ENCODE measurements at places on chromosomes 16 and 17. TPM values are rescaled to one million over a fixed set of nuclear protein-coding genes. Genes with fewer than 3 reads are reported as not detected.

- no peak for DNase-seq
- H3K27ac ChIP-seq = no peak overlapping the region
- H3K4me1 ChIP-seq = no peaks in the 10 kb centered on the region
- no peak overlapping the region for H3K4me3 ChIP-seq
- H3K27me3 ChIP-seq = peaks cover under 1% of the 10 kb centered on the region
Measured at GRCh38 chr16:2824626-2825025, 5.5 kb upstream of the ZG16B start.

- H3K36me3 ChIP-seq = no peaks in the 10 kb centered on the region
- no peak for DNase-seq
- H3K4me1 ChIP-seq = peaks cover 1% of the 10 kb centered on the region
- no peak overlapping the region for H3K4me3 ChIP-seq
- H3K27ac ChIP-seq = no peak overlapping the region
Measured at GRCh38 chr16:56781528-56781961, 51.6 kb downstream of the NUP93 start.

The KRTAP4-9 gene
- not detected for total RNA-seq

GRCh38 chr16:7037495-7037894 lies 295.1 kb upstream of the RBFOX1 start:
- no peaks in the 10 kb centered on the region for H3K36me3 ChIP-seq
- no peaks in the 10 kb centered on the region for H3K4me1 ChIP-seq
- H3K27ac ChIP-seq = no peak overlapping the region
- H3K4me3 ChIP-seq = no peak overlapping the region

DNA sequence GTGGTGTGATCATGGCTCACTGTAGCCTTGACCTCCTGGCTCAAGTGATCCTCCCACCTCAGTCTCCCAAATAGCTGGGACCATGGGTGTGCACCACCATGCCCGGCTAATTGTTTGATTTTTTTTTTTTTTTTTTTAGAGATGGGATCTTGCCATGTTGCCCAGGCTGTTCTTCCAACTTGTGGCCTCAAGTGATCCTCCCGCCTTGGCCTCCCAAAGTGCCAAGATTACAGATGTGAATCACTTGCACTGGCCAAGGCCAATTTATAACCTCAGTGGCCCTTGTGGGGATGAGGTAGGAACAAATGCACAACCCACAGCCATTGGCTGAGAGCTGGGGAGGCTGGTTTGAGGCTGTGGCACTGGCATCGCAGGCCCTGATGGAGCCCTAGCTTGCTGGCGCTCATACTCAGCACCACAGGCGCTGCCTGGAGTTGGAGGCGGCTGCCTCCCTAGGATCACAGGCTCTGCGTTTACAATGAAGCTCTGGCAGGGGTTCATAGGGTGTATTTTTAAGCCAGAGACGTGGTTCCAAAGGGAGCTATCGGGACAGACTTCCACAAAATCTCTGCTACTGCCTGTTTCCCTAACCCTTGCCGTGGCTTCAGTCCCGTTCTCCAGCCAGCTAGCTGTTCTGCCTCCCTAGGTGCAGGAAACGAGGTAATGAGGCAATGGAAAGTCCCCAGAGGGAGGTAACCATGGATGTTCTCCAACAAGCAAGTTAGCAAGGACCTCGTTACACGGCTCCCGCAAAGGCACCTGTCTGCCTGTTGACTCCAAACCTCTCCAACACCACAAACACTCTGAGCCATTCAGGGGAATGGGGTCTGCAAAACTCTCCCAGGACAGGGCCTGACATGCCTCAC lies 2.9 kb downstream of the ABCA3 start:
- no peak for DNase-seq
- H3K4me3 ChIP-seq = no peak overlapping the region

DNA sequence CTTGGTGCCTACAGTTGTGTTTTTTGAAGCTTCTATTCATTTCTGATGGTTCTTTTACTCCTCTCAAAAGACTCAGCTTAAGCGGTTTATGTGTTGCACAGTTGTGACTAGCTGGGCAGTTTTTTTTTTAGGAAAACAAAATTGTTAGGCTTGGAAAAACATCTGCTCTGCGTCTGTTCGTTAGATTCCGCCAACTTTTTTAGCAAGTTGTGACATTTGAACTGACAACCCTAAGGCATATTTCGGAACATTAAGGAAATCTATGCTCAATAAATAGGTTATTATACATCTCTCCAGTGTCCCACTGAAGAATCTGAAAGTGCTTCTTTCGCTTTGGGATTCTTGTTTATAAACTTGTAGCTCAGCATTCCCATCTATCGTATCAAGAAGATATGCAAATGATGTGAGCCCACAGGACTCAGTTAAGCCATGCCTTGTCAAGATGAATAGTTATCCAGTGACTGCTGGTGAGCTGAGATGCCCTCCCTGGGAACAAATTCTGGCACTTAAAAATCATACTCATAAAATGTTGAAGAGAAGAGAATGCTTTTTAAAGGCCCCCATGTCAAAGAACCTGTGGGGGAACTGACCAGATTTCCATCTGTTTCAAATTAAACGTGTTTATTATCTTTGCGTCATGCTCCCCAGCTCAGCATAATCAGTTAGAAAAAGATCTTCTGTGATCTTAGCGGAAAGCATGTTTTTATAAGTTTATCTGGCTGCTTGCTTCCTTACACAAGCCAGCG lies 109.0 kb upstream of the FAM20A start:
- no peak overlapping the region for H3K4me3 ChIP-seq
- no peaks in the 10 kb centered on the region for H3K27me3 ChIP-seq
- H3K4me1 ChIP-seq = no peaks in the 10 kb centered on the region
- no peak for DNase-seq
- no peaks in the 10 kb centered on the region for H3K36me3 ChIP-seq
- peak overlapping the region; percentile 62 for H3K27ac ChIP-seq

DNA sequence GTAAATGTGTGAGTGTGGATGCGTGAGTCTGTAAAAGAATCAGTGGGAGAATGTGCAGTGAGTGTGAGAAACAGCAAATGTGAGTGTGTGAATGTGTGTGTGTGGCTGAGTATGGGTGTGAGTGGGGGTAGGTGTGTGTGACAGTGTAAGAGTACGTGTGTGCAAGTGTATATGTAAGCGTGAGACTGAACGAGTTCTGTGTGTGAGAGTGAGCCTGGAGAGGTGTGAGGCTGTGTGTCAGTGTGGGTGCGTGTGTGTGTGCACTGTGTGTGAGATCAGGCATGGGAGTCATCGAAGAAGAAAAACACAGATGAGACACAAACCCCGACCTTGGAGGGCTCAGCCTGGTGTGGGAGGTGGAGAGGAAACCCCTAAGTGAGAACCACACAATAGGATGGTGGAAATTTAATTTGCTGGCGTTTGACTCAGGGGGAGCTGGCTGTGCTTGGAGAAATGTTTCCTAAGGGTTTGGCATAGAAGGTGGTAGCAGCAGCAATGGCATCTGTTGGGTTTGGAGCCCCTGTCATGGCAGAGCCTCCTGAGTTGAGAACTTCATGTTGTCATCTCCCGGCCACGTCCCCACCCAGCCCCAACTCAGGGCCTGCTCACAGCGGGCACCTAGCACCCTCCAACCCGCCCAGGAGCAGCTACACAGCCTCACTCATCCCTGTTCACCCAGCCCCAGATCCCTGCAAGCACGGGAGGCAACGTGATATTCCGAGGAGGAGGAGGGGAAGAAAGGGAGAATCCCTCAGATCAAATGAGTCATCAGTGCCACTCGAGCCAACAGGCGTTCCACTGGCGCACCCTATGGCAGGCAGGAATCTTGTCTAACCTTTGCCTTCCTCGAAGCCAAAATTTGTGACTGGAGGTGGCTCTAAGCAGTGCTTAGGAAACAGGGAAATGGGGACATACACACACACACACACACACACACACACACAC lies 14.3 kb upstream of the NUBP1 start:
- H3K4me1 ChIP-seq = peaks cover 13% of the 10 kb centered on the region
- DNase-seq = peak; percentile 76
- no peaks in the 10 kb centered on the region for H3K27me3 ChIP-seq
- no peaks in the 10 kb centered on the region for H3K36me3 ChIP-seq
- no peak overlapping the region for H3K27ac ChIP-seq
- H3K4me3 ChIP-seq = no peak overlapping the region

GRCh38 chr17:80248894-80249710 lies 11.6 kb upstream of the RNF213 start:
- H3K27me3 ChIP-seq = no peaks in the 10 kb centered on the region
- H3K36me3 ChIP-seq = peaks cover 22% of the 10 kb centered on the region
- H3K4me1 ChIP-seq = peaks cover 3% of the 10 kb centered on the region
- no peak overlapping the region for H3K27ac ChIP-seq

- H3K27me3 ChIP-seq = no peaks in the 10 kb centered on the region
- H3K4me1 ChIP-seq = peaks cover 57% of the 10 kb centered on the region
- peak overlapping the region; percentile 95 for H3K4me3 ChIP-seq
- DNase-seq = no peak
- no peaks in the 10 kb centered on the region for H3K36me3 ChIP-seq
- peak overlapping the region; percentile 94 for H3K27ac ChIP-seq
Measured at GRCh38 chr16:18800293-18800692, 1.1 kb downstream of the ARL6IP1 start.

GRCh38 chr16:48965386-48965785 lies 316.3 kb downstream of the CBLN1 start:
- no peak for DNase-seq
- no peaks in the 10 kb centered on the region for H3K4me1 ChIP-seq
- H3K27ac ChIP-seq = no peak overlapping the region
- H3K27me3 ChIP-seq = no peaks in the 10 kb centered on the region

DNA sequence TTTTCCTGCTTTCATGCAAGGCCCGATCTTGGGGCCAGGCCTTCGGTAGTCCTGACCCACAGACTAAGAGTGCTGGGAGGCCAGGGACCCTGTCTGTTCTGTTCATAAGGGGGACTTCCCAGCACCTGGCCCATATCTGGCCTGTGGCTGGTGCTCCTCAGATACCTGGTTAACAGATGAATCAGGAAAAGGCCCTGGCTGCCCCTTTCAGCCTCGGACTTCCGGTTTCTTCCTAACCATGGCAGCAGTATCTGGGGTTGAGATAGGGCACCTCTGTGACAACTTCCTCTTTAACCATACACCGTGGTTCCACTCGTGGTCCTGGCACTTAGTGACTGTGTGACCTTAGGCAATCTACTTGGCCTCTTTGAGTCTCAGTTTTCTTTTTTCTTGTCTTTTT lies 18.4 kb downstream of the PLCG2 start:
- no peaks in the 10 kb centered on the region for H3K27me3 ChIP-seq
- H3K27ac ChIP-seq = no peak overlapping the region
- DNase-seq = no peak

The C16orf74 gene
- not detected for total RNA-seq

The LHX1 gene
- total RNA-seq = not detected

DNA sequence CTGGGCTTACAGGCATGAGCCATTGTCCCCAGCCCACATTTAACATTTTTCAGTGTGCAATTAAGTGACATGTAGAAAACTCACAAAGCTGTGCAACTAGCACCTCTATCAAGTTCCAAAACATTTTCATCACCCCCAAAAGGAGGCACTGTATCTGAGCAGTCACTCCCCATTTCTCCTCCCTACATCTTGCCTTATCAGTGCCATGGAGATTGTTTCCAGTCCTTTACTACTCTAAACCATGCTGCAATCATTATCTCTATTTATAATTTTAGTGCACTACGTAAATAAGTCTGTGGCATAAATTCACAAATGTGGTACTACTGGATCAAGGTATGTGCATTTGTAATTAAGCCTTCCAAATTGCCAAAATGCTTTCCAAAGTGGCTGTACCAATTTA lies 7.6 kb downstream of the MRPS23 start:
- DNase-seq = no peak
- no peak overlapping the region for H3K4me3 ChIP-seq
- no peak overlapping the region for H3K27ac ChIP-seq
- no peaks in the 10 kb centered on the region for H3K27me3 ChIP-seq

GRCh38 chr17:55335625-55336024 lies 70.9 kb downstream of the HLF start:
- H3K27ac ChIP-seq = no peak overlapping the region
- no peak overlapping the region for H3K4me3 ChIP-seq
- no peaks in the 10 kb centered on the region for H3K27me3 ChIP-seq
- no peaks in the 10 kb centered on the region for H3K36me3 ChIP-seq
- H3K4me1 ChIP-seq = no peaks in the 10 kb centered on the region
- no peak for DNase-seq

The TANGO6 gene
- total RNA-seq = 20.0 TPM

The CCL8 gene
- total RNA-seq = not detected

DNA sequence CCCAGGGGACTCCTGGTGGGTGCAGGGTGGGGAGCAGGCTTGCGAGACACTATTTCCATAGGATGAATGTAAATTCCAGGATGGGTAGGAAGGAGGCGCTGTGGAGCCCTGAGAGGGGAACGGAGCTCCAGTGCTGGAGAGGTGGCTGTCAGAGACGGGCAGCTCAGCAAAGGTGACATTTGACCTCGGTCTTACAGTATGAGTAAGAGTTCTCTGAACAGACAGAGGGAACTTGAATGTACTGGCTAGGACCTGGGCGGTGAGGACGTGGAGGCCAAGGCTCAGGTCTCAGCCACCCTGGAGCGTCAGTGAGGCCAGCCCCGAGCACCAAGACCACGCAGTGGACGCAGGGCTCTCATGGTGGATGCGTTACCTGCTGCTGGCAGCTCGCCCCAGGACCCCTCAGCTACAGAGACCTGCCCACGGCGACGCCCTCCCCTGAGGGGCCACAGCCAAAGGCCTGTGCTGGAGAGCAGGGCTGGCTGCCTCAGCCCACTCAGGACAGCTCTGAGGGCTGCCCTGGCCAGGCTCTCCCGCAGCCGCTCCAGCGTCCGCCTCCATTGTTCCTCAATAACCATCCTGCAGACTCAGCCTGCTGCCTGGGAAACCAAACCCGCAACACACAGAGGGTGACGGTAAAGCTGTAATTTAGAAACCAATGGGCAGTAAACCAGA lies 65.9 kb upstream of the TNRC6C start:
- H3K27me3 ChIP-seq = no peaks in the 10 kb centered on the region
- no peak overlapping the region for H3K27ac ChIP-seq
- no peak overlapping the region for H3K4me3 ChIP-seq
- DNase-seq = no peak
- no peaks in the 10 kb centered on the region for H3K36me3 ChIP-seq

DNA sequence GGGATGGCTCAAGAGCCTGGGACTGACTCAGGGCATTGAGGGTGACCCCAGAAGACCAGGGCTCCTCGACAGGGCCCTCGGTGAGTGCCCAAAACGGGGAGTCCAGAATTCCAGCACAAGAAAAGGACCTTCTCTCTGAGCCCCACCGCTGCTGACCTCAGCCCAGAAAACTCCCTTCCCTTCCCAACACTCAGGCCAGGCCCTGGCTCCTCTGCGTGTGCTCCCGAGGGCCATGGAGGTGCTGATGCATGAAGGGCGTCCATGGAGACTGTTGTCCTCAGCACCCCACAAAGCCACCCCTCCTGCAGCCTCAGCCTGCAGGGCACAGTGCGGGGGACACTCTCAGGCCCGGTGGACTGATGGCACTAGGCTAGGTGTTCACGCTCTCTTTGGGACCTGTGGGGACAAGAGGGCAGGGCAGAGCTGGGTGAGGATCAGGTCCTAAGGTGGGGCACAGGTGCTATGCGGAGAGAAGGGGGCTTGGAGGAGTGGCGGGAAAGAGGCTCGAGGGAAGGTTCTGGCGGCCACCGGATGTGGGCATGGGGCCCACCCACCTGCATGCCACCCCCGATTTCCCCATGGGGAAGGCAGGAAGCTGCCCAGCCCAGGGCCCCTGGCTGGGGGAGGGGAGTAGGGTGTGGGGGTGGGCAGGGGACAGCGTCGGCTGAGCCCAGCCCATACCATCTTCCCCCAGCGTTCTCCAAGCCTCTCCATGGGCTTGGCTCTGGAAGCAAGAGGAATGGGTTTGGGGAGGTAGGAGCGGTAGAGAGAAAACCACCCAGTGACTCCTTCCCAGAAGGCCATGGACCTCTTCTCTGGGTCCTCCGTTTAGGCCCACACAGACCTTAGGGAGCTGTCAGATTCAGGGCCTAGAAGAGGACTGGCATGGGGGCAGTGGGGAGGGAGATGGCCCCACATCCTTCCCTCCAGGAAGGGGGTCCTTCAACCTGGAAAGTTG lies 4.5 kb upstream of the TSPOAP1 start:
- peak overlapping the region; percentile 43 for H3K4me3 ChIP-seq
- peaks cover 7% of the 10 kb centered on the region for H3K4me1 ChIP-seq
- H3K27ac ChIP-seq = no peak overlapping the region
- DNase-seq = no peak

All from gastrocnemius medialis (tissue), 4 donors.